ENCODE measurements at places on chromosomes 2 and 18.
A peak's percentile ranks its signal among the peaks of the same experiment; 100 is the strongest.

DNA sequence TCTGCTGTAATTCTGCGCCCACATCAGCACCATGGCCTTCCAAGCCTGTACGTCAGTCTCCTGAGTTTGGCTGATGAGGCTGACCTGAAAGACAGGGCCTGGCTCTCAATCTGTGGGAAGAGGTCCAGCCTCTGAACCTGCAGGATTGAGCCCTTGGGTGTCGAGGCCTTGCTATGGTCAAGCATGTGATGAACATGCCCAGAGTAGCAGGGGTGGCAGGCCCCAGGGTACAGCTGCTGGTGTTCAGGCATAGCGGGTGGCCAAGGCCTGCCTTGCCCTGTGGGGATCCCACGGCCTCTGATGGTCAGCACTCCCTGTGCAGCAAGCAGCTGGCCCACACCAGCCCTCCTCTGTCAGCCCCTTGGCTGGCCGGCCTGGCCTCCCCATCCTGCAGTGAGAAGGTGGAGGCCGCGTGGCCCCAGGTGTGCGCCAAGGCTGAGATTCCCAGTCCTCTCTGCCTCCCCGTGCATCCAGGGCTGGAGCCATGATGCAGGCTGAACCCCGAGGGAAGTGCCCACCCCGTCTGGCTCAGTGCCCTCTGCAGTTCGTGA is 298.4 kb downstream of the NDUFA10 start:
- no peak for DNase-seq

DNA sequence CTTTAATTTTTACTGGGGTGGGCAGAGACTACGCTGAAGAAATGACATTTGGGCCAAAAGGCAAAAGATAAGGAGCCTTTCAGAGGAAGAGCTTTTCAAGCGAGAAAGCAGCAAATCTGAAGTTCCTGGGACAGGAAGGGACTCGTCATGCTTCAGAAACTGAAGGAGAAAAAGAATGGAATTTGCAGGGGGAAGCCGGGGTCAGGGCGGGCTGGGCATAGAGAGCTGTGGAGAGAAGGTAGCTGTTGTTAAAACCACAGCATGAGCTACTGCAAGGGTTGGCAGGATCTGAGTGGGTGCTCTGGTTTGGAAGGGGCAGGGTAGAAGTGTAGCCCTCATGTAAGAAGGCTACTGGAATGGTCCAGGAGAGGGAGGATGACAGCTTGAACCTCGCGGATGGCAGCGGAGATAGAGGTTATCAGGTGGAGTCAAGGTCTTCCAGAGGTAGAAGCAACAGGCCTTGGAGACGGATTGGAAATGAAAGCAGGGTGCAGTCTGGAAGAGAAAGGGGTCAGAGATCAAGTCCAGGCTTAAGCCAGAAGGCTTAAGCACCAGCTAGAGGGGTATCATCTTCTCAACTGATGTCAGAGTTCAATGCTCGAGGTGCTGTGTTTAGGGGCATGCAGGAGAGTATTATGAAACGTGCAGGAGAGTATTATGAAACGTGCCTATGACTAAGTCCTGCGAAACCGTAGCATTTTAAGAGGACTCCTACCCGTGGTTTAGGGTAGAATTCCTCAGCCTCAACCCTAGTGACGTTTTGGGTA is 18.9 kb downstream of the ATP8B1 start:
- no peak for DNase-seq

GRCh38 chr2:187266147-187266546 is 181.9 kb downstream of the CALCRL start:
- no peak for DNase-seq

- no peak for DNase-seq
Observed at GRCh38 chr2:169739351-169739750, 5.7 kb downstream of the KLHL23 start.

GRCh38 chr2:172335736-172336135 is 91.7 kb upstream of the ITGA6 start:
- DNase-seq, result no peak

DNA sequence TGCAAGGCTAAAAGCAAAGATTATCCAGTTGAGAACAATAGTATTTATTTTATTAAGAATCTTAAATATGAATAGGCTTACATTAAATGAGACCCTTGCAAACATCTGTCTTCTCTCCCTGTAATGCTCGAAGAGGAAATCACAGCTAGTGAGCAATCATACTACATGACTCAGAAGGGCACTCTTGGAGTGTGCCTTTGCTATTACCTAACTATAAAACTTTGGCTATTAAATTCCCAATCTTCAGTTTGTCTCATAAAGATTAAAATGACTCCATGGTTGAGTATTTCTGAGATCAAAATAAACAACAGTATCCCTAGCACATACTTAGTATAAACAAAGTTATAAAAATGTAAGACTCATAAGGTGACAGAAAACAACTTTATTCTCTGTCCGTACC is 296.9 kb downstream of the KCNJ3 start:
- DNase-seq, result no peak

- DNase-seq, result no peak
Observed at GRCh38 chr18:75109819-75110218, 99.1 kb downstream of the PTGR3 start.

DNA sequence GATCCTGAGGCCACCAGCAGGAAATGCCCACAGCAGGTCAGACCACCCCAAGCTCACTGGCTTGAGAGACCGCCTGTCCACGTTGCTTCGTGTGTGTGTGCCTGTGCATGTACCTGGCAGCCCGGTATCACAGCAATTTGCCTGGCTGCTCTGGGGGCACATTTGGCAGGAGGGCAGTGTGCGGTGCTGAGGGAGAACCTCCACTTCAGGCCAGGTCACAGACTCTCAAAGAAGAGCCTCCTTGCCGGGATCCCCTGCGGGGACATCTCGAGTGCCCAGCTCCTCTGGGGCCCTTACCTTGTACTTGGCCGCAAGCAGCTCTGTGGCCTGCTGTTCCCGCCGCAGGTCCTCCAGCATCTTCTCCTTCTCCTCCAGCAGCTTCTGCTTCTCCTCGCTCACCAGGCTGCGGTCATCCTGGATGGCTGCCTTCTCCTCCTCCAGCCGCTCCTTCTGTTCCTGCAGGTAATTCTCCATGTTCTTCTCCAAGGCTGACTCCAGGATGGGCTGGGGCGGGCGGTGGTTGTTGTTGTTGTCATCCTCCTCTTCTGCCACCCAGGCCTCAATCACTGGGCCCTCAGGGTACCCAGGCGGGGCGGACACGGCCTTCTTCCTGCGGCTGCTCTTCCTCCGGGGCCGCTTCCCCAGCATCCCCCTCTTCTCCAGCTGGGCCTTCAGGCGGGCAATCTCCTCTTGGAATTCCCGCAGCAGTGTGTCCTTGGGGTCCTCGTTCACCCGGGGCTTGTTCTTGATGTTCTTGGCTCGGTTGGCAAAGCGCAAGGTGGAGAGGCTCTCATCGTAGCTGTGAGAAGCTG is 2.0 kb downstream of the KIF3C start:
- DNase-seq, result no peak

- DNase-seq, result no peak
Observed at GRCh38 chr2:48479915-48480314, 50.0 kb upstream of the STON1 start.

DNA sequence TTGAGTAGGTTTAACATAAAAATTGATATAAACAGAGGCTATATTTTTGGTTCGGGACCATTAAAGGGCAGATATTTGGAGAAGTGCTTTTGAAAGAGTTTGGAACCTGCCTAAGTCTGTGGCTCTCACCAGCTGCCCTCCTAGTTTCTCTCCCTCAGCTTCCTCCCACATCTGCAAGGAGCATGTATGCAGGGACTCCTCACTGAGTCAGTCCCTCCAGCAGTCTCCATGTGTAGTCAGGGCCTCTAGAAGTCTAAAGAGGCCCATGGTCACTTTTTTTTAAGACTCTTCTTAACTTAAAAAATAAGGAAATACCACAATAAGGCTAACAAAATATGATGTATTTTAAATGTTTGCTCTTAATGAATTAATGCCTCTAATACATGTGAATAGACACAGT is 220.0 kb upstream of the TANK start:
- no peak for DNase-seq

GRCh38 chr2:180723712-180724111 is 256.7 kb upstream of the UBE2E3 start:
- no peak for DNase-seq

- DNase-seq, result no peak
Observed at GRCh38 chr18:13240060-13240725, 21.6 kb downstream of the LDLRAD4 start.

DNA sequence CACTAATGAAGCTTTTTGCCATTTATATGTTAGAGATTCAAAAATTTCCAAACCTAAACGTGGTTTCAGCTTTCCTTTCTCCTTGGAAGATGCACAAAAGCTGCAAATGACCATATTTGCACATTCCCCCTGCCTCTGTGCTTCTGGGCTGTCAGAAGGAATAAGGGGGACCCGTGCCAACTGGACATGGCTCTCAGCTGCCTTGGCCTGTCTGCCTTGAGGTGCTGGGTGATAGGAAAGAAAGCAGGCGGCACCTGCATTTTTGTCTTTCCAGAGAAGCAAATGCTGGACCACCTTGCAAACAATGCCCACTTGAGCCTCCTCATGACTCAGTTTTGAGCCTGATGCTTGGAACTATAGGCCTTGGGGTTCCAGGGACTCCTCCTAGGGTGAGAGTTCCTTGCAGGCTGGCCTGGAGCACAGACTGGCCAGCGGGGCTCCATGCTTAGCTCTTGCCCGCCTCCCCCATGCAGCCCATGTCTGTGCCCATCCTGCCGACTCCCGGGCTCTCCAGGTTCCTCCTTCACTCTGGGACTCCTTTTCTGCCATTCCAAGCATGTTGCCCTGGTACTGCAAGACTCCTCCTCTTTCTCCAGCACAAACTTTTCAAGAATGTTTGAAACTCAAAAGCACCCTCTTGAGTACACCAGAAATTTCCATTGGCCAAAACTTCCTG is 109.0 kb upstream of the EPAS1 start:
- DNase-seq, result no peak

- DNase-seq, result no peak
Observed at GRCh38 chr18:58114766-58115165, 70.7 kb downstream of the NEDD4L start.

DNA sequence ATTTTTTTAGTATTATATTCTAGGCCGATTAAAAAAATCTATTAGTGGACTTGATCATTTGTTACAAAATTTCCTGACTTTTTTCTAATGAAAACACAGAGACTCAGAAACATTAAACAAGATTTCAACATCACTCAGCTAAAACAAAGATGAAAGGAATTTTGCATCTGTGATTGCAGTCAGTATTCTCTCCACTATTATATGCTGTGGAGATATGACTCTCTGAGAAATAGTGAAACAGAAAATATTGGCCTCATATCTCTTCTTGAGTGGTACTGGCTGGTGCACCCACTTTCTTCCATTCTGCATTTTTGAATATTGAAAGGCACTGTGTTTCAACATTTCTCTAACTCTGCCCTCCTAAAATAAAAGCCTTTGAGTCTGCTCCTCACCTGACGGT is 914.2 kb downstream of the TSN start:
- DNase-seq, result no peak

DNA sequence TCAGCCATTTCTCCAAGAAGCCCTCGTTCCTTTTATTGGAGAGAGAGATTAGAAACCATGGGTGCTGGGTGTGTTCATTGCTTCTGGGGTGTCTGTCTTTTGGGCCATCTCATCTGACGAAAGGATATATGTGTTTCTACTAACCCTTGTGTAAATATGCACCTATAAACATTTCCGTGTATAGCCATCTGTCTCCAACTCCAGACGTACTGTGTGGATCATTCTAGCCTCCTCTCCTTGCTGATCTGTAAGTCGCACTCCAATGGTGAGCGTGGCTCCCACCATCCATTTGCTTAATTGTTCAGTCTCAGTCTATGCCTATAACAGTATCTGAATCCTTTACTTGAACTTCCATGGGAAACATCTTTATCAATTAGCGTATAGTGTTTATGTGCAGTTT is 1.8 kb downstream of the RBFA start:
- peak; percentile 51 for DNase-seq

DNA sequence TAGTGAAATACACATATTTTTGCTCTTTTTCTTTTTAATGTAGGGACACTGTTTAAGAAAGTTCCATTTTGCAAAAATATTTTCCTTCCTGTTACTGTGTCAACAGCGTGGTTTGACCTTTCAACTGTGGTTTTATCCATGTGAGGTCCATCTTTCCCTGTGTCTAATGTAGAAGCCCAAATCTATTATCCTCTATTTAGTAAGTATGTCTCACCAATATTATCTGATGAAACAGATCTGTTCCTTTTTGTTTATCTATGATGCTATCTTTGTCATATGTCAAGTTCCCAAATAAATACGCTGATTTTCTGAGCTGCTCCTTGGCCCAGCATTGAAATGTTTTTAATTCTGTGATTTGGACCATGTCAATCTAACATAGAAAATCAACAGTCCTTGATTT is 3.5 kb upstream of the ARHGAP15 start:
- DNase-seq, result no peak

DNA sequence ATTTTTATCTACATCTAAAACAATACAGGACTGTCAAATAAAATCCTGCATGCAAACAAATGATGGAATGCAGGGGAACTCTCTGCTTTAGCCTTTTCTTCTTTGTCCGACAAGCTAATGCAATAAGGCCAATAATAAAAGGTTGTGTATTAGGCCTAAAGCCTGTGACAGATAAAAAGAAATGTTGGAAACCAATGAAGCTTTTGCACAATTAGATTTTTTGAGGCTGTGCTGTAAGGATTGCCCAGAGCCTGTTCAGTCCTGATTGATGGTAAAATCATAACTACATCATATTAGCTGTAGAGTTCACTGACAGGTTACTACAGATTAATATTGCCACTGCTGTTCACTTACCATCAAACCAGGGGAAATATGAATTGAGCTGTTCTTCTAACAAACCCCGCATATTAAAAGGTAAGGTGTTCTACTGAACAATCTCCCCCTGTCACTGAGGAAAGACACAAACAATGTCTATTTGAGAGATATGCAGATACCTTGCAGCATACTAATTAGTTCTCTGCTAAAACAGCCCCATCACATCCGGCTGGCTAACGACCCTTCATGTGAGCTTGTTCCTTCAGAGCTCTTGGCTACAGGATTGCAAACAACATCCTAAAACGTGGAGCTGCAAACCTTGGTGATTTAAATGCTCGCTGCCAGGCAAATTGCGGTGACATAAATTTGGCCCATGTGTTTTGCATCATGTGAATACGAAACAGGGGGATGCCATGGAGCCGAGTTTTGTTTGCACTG is 305.4 kb downstream of the MTX2 start:
- DNase-seq, result no peak

- DNase-seq, result no peak
Observed at GRCh38 chr2:23121968-23122648, 262.9 kb upstream of the KLHL29 start.

- DNase-seq, result no peak
Observed at GRCh38 chr2:214593727-214594126, 182.9 kb downstream of the VWC2L start.

GRCh38 chr2:30136764-30137444 is 9.9 kb upstream of the YPEL5 start:
- DNase-seq, result no peak

GRCh38 chr2:190837952-190838361 is 42.7 kb upstream of the GLS start:
- no peak for DNase-seq

DNA sequence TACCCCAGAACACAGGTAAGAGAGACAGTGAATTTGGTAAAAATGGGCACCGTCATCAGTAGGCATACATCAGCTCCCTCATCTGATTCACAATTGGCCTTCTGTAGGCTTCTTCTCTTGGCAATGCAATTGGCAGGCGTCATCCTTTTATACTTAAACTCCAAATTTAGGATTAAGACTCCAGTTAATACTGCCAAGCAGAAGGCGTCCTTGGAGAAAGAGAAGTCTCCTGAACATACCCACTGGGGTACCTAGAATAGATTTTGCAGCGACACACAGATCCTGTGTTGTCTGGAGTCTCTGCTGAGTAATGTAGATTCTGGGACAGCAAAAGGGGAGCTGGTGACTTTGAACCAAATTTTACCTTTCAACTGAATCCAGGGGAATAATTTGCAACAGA is 592 bp upstream of the METAP1D start:
- no peak for DNase-seq

- DNase-seq, result no peak
Observed at GRCh38 chr2:71291398-71291797, 40.2 kb upstream of the ZNF638 start.

All from erythroblast (primary cell).